ENCODE measurements at places on chromosomes 16 and 17. TPM values are rescaled to one million over a fixed set of nuclear protein-coding genes. Genes with fewer than 3 reads are reported as not detected.

The CACNA1H gene
- 13.5 TPM for total RNA-seq

The CACNG4 gene
- 13.9 TPM for total RNA-seq

The USP22 gene
- total RNA-seq, result 116 TPM

The CD300H gene
- 1.9 TPM for total RNA-seq

The FCSK gene
- 4.5 TPM for total RNA-seq

The ALOX15B gene
- total RNA-seq, result not detected

Measured in A549 treated with GW870086 at 1 μM for 4 hours (cell line).